HepG2 (cell line): ENCODE measurements at places on chromosomes 6 and 20. TPM values are rescaled to one million over a fixed set of nuclear protein-coding genes. Genes with fewer than 3 reads are reported as not detected.

The RPS21 gene
- 2,584 and 2,647 TPM in 2 replicates for total RNA-seq

The PRSS35 gene
- total RNA-seq: not detected in 2 replicates

The PHACTR2 gene
- 28.2 and 39.1 TPM in 2 replicates for total RNA-seq

The GJA10 gene
- not detected in 2 replicates for total RNA-seq

The PRSS16 gene
- not detected in 2 replicates for total RNA-seq

The FKBP1C gene
- total RNA-seq: 0.53 and 0.64 TPM in 2 replicates
